Ovary (tissue), 10 donors: ENCODE measurements at places on chromosomes 2 and 18.
A peak's percentile ranks its signal among the peaks of the same experiment; 100 is the strongest.

DNA sequence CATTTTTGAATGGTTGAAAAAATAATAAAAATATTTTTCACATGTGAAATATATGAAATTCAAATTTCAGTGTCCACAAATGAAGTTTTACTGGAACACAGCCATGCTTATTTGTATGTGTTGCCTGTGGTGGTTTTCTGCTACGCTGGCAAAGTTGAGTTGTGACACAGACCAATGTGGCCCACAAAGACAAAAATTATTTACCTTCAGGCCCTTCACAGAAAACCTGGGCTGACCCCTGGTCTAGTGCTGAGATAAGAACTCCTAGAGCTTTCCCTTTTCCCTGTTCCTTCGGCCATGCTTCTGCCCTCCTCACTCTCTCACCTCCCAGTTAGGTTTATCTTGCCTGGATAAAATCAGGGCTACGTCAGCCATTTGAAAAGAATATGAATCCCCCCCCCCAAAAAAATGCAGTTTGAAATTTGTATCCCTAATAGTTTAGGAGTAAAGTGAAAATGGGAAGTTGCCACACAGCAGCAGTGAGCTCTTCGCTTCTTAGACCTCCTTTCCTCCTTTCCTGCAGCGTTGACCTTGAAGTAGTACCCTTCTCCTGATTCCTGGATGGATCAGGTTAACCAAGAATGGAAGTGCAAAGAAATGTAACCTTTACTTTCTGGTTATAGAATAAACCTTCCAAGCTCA lies 91.0 kb downstream of the LIMS1 start:
- DNase-seq: no peak

DNA sequence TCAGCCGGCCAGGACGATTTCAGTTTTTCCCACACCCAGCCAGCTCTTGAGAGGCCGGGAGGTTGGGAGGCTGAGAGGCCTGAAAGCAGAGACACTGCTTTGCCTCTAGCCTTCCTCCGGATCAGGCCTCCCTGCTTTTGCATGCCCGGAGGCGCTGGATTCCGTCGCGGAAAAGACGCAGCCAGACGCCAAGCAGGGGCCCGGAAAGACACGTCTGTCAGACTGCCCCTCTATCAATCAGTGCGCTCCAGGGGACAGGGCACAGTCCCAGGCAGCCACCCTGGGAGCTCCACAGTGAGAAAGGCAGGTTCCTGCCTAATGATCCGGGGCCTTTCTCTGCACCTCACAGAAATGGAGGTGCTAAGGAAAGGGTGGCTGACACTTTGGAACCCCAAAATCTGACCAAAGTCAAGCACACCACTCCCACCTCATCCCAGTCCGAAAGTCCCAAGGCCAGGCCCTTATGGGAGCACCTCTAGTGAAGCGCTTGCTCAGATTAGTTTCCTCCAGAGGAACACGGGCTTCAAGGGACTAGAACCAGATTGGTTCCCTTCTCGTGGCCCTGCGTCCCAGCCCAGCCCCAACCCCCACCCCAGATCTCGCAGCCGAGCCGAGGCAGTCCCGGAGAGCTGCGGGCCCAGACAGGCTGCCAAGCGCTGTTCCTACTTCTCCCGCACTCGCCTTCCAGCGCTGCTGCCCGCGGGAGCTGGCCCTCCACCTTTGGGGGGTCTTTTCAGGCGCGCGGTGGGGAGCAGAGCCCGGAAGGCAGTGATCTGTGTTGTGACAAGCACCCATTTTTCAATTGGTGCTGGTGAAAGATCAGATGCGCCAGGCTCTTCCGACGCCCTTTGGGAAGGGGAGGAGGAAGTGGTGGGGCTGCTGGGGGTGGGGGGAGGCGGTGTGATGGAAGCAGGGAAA lies 5.0 kb downstream of the DLX1 start:
- DNase-seq: no peak

DNA sequence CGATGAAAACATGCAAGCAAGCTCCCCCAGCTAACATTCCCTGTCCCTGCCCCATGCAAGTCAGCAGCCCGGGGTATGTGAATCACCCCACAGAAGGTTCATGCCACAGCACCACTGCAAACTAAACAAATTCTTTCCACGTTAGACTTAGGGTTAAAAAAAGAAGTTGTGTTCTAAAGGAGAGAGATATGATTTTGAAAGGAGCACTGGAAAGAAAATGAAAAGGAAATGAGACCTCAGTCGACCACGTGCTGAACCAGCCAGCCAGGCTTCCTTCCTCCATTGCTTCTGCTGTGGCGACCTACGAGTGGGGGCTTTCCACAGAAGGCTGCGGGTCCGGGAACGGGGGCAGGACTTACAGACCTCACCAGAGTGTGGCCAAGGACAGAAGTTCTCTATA lies 52.0 kb downstream of the ARL4C start:
- no peak for DNase-seq

- no peak for DNase-seq
These were observed 5.5 kb downstream of the IHH start for GRCh38 chr2:219054956-219055903.

GRCh38 chr2:29113891-29114321 lies 1.3 kb upstream of the CLIP4 start:
- peak; percentile 63 for DNase-seq

- DNase-seq: no peak
These were observed 49.1 kb upstream of the CABYR start for GRCh38 chr18:24089515-24090337.

- no peak for DNase-seq
These were observed 135.6 kb downstream of the ARHGAP15 start for GRCh38 chr2:143264851-143265250.

DNA sequence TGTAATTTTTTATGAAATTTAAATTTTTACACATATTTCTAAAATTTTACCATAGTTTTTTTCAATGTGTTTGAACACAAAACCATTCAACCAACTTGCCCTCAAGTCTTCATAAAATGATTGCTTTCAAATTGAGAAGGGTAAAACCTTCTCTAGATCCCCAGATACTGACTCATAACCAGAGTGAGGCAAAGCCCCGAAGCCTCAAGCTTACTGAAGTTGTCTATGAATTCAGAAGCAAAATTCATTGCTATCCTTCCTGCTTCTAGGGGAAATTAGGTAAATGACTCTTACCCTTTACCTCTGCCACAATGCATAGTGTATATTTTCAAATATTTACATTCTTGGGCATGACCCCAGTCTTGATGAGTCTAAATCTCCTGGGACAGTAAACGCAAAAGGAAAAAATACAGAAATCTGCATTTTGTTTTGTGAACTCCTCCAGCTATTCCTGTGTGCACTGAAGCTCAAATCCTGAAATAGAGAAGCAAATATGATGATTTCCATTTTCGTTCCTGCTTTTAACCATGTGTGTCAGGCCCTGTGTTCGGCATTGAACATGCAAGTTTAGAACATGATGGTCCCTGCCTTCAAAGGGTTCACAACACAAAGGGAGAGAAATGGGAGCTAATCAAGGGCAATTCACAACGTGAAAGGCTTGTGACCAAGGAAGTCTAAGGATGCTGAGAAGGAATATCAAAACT lies 246.3 kb downstream of the SUCLG1 start:
- DNase-seq: no peak

GRCh38 chr2:33130054-33130447 lies 183.3 kb downstream of the LTBP1 start:
- no peak for DNase-seq

DNA sequence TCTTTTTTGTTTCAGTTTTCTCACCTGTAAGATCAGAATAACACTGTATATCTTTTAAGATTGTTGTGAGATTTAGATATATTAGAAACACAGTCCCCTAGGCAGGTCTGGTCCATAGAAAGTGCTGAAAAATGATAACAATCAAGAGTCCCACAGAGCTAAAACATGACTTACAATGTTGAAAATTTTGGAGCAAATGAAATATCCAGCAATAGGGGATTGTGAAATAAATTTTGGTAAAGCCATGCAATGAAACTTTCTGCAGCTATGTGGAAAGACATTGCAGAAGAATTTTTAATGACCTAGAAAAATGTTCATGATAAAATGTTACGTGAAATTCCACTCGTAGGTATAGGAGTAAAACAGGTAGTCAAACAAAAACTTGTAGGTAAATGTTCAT lies 127.6 kb upstream of the SERPINE2 start:
- no peak for DNase-seq

DNA sequence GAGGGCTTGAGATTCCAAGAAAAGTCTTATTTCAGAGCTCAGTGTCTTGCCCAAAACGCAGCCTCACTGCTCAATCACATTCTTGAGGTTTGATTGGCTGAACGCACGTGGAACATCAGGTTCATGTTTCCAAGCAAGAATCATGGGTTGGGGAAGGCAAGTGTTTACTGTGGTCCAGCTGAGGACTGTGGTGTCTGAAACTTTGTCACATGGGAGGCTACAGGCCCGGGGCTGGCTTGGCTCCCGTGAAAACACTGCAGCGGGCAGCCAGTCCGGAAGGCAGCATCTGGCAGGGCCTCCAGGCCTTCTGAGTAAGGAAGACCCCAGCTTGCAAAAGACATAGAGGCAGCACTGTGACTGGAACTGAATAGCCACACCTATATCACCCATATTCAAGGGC lies 84.7 kb downstream of the POLR1A start:
- no peak for DNase-seq

DNA sequence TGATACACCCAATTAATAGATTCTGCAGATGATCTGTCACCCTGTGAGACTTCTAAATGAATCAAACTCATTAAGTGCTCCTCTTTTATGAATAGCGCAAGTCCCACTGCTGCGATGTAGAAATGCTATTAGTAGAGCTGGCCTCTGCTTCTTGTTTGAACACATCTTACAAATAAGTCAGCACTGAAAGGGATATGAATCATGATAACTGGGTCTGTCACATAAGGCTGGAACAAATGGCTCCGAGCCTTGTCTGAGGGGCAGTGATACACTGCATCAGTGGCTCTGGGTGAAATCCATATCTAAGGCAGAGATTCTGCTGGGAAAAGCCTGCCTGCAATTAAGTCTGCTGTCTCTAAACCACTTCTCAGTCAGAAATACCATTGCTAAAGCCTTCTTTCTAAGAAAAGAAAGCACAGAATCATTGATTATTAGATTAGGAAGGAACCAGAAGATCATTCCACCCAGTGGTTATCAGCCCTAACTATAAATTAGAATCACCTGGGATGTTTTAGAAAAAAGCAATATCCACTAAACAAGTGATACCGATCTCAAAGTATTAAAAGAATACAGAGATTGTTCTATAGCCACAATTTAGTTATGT lies 75.2 kb downstream of the SLC5A7 start:
- DNase-seq: no peak

DNA sequence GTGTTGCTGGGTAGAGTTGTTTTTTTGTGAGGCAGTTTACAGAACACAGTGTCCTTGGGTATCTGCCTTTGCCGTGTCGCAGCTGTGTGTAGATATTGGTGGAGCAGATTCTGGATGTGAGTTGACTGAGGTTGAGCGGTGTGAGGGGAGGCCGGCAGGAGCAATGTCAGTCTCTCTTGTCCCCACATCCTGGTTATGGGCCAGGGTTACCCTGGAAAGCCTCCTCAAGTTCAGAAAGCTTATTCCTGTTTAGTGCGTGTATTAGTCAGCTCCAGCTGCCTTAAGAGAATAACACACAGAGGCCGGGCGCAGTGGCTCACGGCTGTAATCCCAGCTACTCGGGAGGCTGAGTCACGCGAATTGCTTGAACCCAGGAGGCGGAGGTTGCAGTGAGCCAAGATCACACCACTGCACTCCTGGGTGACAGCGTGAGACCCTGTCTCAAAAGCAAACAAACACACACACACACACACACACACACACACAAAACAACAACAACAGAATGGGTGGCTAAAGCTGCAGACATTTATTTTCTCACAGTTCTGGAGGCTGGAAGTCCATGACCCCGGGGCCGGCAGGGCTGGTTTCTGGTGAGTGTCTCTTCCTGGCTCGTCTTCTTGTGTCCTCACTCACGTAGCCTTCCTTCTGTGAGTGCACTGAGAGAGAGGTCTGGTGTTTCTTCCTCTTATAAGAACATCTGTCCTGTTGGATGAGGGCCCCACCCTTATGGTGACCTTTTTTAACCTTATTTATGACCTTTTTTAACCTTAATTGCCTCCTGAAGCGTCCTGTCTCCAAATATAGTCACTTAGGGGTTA lies 5.1 kb downstream of the NCK2 start:
- DNase-seq: no peak

- DNase-seq: no peak
These were observed 22.0 kb downstream of the TSPYL6 start for GRCh38 chr2:54233832-54234649.

- no peak for DNase-seq
These were observed 38.3 kb upstream of the RAPGEF4 start for GRCh38 chr2:172697296-172697695.

DNA sequence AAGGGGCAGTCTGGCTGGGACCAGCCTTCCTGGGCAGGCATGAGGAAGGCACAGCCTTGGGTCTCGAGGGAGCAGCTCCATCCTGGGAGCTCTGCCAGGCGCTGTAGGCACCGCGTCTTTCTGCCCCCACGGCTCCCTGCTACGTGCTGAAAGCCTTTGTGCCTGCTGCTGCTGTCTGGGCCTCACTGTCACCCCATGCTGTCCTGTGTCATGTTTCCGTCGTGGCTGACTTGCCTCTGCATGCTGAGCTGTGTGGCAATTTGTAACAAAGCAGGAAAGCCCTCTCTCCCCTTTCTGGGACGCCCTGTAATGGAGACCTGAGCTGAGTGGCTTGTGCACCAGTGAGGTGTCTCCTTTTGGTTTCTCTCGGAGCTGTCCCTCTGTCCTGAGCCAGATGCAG lies 152.5 kb downstream of the TSN start:
- DNase-seq: no peak

GRCh38 chr2:139643139-139643538 lies 862.9 kb upstream of the NXPH2 start:
- no peak for DNase-seq

GRCh38 chr2:16119741-16120140 lies 179.4 kb downstream of the MYCN start:
- DNase-seq: no peak

GRCh38 chr2:28704621-28705020 lies 47.0 kb upstream of the PPP1CB start:
- no peak for DNase-seq

DNA sequence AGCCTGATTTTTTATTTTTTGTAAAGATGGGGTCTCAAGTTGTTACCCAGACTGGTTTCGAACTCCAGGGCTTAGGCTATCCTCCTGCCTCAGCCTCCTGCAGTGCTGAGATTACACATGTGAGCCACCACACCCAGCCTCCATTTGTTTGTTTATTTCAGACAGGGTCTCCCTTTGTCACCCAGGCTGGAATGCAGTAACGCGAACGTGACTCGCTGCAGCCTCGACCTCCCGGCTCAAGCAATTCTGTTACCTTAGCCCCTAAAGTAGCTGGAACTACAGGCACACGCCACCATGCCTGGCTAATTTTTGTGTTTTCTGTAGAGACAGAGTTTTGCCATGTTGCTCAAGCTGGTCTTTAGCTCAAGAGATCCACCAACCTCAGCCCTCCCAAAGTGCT lies 27.2 kb downstream of the UBXN4 start:
- no peak for DNase-seq

DNA sequence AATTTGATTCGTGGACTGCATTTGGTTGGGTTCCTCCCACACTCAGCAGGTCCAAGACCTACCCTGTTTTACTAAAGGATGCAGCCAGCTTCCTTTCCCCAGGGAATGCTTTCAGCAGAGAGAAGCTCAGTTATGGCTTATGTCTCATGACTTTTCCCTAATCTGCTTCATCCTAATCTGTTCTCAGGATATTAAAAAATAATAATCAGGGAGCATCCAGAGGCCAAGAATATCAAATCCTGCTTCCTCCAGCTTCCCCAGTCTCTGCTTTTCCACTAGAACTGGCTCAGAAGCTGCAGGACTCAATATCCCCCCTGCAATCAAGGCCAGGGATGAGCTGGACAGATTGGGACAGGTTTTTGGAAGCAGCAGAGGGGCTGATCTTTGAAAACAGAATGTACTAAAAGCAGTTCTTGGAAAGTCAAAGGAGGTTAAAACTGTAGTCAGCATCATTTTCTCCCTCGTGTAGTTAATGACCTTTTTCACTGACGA lies 326.9 kb upstream of the TNP1 start:
- peak; percentile 70 for DNase-seq
